Endothelial cell of umbilical vein (primary cell): ENCODE measurements at places on chromosomes 7 and 10.

DNA sequence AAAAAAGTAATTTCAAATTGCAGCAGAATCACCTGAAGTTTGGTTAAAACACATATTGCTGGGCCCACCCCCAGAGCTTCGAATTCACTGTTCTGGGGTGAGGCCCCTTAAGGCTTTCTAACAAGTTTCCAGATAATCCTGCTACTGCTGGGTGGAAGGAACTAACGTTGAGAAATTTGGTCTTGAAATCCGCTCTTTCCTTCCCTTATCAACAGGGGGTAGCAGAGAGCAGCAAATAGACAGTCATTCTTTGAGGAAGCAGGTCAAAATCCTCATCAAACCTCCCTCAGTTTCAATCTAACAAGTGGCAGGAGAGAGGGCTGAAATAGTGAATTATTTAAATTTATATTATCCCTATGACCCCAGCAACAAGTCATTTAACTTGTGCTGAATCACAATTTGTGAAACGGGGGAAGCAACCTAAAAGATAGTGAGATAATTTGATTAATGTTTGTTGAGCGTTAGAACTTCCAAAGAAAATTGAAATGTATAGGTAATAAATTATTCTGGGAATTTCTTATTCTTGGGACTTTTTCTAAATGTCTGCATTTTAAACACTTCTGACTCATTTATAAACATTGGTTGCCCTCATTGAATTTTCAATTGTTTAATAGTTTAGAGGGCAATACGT is 21.7 kb upstream of the MALSU1 start:
- no peak overlapping the region for H3K27ac ChIP-seq
- no peak overlapping the region for H3K4me3 ChIP-seq

DNA sequence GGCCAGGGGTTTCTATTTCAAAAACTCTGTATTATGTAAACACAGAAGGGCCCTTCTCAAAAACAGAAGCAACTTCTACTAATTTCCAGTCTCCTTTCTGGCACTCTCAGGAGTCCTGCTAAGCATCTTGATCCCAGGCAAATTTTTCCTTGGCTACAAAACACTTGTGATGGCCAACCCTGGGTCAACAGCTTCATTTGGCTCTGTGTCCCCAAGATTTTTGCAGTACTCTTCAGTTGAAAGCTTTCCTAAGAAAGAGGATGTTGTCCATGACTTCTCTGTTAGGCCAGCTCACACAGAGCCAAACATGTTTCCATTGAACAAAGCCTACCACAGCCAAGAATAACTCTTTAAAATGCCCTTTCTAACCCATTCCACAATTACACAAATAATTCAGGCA is 99.0 kb upstream of the EGR2 start:
- no peak overlapping the region for H3K27ac ChIP-seq
- no peak for DNase-seq
- H3K27me3 ChIP-seq: no peaks in the 10 kb centered on the region
- H3K4me1 ChIP-seq: no peaks in the 10 kb centered on the region
- H3K4me3 ChIP-seq: no peak overlapping the region

- H3K36me3 ChIP-seq: no peaks in the 10 kb centered on the region
- no peaks in the 10 kb centered on the region for H3K27me3 ChIP-seq
- peaks cover 58% of the 10 kb centered on the region for H3K4me1 ChIP-seq
- H3K27ac ChIP-seq: no peak overlapping the region
- no peak overlapping the region for H3K4me3 ChIP-seq
These were observed 104.2 kb downstream of the SAMD9 start for GRCh38 chr7:93013446-93014061.

DNA sequence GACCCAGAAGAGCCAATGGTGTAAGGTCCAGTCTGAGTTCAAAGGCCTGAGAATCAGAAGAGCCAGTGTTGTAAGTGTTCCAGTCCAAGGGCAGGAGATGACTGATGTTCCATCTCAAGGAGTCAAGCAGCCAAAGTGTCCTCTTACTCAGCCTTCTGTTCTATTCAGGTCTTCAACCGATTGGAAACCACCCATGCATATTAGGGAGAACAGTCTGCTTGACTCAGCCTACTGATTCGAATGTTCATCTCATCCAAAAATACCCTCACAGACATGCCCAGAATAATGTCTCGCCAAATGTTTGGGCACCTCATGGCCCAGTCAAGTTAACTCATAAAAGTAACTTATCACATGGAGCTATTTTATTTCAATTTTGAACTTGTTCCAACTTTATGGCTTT is 2.9 kb upstream of the WDFY4 start:
- H3K27me3 ChIP-seq: peaks cover 3% of the 10 kb centered on the region
- H3K4me1 ChIP-seq: no peaks in the 10 kb centered on the region
- no peak overlapping the region for H3K27ac ChIP-seq
- no peak for DNase-seq
- H3K36me3 ChIP-seq: no peaks in the 10 kb centered on the region
